ENCODE measurements at places on chromosomes 6 and 20. TPM values are rescaled to one million over a fixed set of nuclear protein-coding genes. Genes with fewer than 3 reads are reported as not detected.

Gene EIF6
- 90.6 TPM for total RNA-seq

DNA sequence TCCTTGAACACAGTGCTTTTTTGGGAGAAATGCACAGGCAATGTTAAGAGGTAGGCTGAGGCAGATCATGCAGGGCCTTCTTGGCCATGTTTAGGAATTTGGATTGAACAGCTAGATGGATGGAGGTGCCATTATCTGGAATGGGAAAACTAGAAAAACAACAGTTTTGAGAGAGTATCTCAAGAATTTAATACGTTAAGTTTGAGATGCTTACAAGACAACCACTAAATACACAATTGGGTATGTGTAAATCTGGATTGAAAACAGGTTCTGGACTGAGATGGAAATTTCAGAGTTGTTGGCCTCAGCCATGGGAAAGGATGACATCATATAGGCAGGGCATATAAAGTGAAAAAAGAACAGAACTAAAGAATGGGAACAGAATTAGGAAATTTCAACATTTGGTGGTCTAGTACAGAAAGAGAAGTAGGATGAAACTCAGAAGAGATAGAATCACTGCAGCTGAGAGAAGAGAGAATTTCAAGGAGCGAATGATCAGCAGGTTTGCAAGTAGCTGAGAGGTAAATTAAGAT, 37.1 kb downstream of the NCOA7 start:
- H3K27ac ChIP-seq: no peak overlapping the region
- H3K4me3 ChIP-seq: no peak overlapping the region
- H3K4me1 ChIP-seq: peaks cover 6% of the 10 kb centered on the region
- no peaks in the 10 kb centered on the region for H3K36me3 ChIP-seq

DNA sequence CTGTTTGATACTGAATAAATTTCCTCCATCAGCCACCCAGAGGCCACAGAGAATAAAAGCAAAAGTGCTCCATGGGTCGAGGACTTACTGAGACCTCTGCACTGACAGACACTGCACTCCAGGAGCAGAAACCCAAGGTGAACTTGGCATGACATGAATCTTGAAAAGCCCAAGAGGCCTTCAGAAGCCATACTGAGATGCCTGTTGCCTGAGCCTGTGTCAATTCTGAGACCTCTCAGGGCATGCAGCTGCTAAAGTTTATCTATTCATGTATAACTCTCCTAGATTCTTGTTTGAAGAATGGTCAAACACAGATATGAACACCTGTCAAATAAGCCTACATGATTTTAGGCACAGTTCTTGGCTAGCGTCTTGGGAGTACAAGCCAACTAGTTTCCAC, 145.7 kb downstream of the KIF16B start:
- no peak overlapping the region for H3K4me3 ChIP-seq
- H3K27ac ChIP-seq: no peak overlapping the region
- H3K27me3 ChIP-seq: no peaks in the 10 kb centered on the region
- no peaks in the 10 kb centered on the region for H3K4me1 ChIP-seq

DNA sequence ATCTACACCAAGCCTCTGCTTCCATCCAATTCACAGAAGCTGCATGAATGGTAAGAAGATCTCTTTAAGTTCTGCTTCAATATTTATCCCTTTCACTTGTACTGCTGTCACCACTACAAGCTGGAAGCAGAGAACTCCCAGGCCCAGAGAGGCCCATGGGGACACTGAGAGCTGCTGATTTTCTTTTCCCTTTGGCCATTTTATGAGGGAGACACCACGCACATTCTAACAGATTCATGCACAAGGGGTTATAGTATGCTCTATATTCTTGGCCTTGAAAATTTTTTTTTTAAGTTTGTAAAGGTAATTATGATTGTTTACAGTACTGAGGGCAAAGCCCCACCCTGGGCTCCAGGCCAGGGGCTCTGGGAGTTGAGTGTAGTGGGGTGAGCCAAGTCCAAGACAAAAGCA, 88.4 kb downstream of the MYB start:
- no peaks in the 10 kb centered on the region for H3K4me1 ChIP-seq
- H3K27ac ChIP-seq: no peak overlapping the region
- no peaks in the 10 kb centered on the region for H3K27me3 ChIP-seq
- H3K36me3 ChIP-seq: no peaks in the 10 kb centered on the region
- DNase-seq: no peak

- H3K27me3 ChIP-seq: no peaks in the 10 kb centered on the region
- H3K27ac ChIP-seq: no peak overlapping the region
- H3K4me1 ChIP-seq: no peaks in the 10 kb centered on the region
- no peak for DNase-seq
Measured at GRCh38 chr6:127376685-127377084, 33.3 kb upstream of the ECHDC1 start.

GRCh38 chr6:131628726-131629125, 684 bp upstream of the MED23 start:
- DNase-seq: no peak
- no peaks in the 10 kb centered on the region for H3K36me3 ChIP-seq
- no peaks in the 10 kb centered on the region for H3K27me3 ChIP-seq
- H3K4me1 ChIP-seq: peaks cover 21% of the 10 kb centered on the region
- H3K27ac ChIP-seq: no peak overlapping the region

DNA sequence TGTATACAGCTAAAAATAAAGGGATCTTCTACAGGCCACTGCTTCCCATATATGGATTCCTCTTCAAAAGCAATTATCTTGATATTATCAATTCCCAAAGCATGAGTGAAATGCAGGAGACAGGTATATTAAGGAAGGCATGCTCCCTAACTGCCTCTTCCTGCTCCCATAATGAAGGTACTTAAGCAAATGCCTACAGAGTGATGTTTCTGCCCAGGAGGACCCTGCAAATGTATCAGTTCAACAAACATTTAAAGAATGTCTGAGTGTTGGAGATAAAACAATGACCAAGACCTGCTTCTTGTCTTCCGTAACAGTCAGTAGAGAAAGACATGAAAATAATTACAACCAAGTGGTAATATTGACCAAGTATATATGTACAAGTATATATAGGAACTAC, 4.2 kb downstream of the UBE2J1 start:
- peaks cover 27% of the 10 kb centered on the region for H3K4me1 ChIP-seq
- no peak overlapping the region for H3K27ac ChIP-seq
- no peak for DNase-seq
- no peaks in the 10 kb centered on the region for H3K36me3 ChIP-seq

DNA sequence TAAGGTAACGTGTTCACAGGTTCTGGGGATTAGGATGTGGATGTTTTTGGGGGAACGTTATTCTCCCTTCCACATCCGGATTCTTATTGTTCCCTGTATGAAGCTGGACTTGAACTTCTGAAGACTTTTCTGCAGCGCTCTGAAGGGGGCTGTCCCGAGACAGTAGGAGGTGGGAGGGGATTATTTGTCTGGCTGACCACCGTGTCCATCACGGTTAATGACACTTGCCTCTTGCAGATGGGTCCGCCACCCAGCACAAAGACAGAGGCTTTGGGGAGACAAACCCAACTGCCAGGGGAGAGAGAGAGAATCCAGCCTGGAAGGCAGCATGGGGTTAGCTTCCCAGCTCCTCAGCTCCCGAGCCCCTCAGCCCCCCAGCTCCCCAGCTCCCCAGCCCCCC, 16.7 kb downstream of the ZDHHC14 start:
- no peaks in the 10 kb centered on the region for H3K36me3 ChIP-seq
- no peak overlapping the region for H3K4me3 ChIP-seq
- no peaks in the 10 kb centered on the region for H3K27me3 ChIP-seq
- peaks cover 28% of the 10 kb centered on the region for H3K4me1 ChIP-seq
- DNase-seq: no peak

GRCh38 chr20:19308146-19308545, 95.7 kb downstream of the SLC24A3 start:
- no peaks in the 10 kb centered on the region for H3K27me3 ChIP-seq
- H3K36me3 ChIP-seq: no peaks in the 10 kb centered on the region
- no peak overlapping the region for H3K27ac ChIP-seq
- no peaks in the 10 kb centered on the region for H3K4me1 ChIP-seq
- H3K4me3 ChIP-seq: no peak overlapping the region

GRCh38 chr6:84123186-84123585, 89.6 kb downstream of the MRAP2 start:
- no peak for DNase-seq
- no peaks in the 10 kb centered on the region for H3K27me3 ChIP-seq
- H3K4me1 ChIP-seq: no peaks in the 10 kb centered on the region

Data from testis (tissue), 5 donors.